ENCODE measurements at places on chromosomes 2 and 18.

DNA sequence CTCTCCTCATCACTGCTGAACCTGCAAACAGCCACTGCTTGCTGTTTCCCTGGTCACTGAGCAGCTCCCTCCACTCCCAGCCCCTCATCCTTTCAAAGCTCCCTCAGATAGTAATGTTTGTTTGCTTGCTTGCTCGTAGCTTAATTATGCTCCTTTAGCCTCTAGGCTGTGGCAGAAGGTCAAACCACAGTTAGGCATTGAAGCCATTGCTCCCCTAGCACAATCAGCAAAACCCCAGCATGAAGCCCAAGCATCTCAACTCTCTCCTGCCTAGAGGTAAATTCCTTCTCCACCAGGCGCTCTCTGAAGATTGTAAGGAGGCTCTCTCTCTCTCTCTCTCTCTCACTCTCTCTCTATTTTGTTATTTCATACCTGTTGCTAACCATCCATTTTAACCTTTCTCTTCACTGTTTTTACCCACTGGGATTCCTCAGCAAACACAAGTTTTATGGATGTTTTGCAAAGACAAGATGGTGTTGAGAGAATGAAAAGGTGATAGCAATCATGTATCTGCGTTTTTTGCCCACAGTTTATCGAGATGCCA, 135.9 kb upstream of the HNRNPA3 start:
- no peak for DNase-seq

- no peak for DNase-seq
Measured at GRCh38 chr2:198102856-198103255, 298.5 kb downstream of the PLCL1 start.

DNA sequence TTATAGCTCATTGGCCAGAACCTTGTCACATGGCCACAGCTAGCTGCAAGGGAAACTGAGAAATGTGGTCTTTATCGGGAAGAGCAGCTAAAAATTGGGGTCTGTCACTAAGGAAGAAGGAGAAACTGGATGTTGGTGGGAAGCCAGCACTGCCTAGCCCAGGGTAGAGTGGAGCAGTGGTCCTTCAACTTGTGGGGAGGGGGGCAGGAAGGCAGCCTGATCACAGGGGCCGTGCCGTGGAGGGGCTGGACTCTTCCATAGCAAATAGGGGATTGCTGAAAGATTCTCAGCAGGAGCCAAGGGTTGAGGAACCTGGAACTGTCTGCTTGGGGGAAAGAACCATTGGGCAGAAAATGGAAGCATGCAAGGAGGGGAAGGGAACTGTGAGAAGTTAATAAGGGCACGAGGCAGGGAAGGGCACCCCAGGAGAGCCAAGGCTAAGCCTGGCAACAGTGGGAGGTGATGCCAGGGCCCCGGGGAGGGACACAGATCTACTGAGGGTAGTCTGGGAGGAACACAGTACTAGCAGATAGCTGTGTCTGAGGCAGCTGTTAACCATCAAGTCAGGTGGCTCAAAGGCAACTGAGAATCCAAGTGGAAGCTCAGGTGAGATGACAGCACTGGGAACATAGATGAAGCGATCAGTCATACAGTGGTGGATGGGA, 5.9 kb upstream of the NEURL3 start:
- DNase-seq: no peak

DNA sequence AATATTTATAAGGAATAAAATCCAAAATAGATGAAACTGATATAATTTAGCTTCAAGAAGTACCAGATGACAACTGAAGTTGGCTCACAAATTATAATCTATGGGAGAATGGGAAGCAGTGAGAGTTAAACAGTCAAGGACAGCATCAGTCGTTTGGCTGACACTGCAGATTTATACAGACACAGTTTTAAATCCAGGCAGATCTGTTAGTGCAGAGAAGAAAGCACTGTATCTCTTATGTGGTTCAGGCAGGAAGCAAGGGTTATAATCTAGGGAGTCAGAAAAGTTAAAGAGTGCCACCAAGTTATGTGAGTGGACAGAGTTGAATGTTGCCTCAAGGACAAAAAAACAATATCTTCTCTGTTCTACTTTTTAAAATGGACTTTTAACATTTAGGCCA, 880.2 kb downstream of the TSN start:
- DNase-seq: no peak

GRCh38 chr18:11027862-11028261, 121.5 kb downstream of the PIEZO2 start:
- no peak for DNase-seq

- DNase-seq: no peak
Measured at GRCh38 chr2:171441470-171441869, 7.4 kb downstream of the DCAF17 start.

- DNase-seq: no peak
Measured at GRCh38 chr2:120622886-120623753, 112.5 kb upstream of the GLI2 start.

DNA sequence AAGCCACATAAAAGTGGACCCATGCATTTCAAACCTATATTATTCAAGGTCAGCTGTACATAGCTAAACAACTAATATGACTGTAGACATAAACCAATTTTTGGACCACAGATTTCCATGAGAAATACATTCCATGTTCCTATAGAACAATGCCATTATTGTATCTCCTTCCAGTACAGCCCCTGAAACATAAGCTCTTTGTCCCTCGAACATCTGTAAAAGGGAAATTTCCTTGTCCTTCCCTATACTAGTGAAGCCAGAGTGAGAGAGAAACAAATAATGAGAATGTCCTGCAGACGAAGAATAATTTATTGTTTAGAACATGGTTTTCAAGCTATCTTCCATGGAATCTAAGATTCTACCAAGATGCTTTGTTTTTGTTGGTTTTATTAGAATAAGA, 75.3 kb downstream of the GORASP2 start:
- DNase-seq: no peak

GRCh38 chr2:71668326-71669057, 215.1 kb downstream of the DYSF start:
- DNase-seq: no peak

GRCh38 chr2:56410140-56410539, 226.3 kb downstream of the CCDC85A start:
- DNase-seq: no peak

GRCh38 chr18:70693246-70693645, 404.4 kb downstream of the SOCS6 start:
- no peak for DNase-seq

- DNase-seq: no peak
Measured at GRCh38 chr2:226066873-226067272, 667.4 kb downstream of the NYAP2 start.

DNA sequence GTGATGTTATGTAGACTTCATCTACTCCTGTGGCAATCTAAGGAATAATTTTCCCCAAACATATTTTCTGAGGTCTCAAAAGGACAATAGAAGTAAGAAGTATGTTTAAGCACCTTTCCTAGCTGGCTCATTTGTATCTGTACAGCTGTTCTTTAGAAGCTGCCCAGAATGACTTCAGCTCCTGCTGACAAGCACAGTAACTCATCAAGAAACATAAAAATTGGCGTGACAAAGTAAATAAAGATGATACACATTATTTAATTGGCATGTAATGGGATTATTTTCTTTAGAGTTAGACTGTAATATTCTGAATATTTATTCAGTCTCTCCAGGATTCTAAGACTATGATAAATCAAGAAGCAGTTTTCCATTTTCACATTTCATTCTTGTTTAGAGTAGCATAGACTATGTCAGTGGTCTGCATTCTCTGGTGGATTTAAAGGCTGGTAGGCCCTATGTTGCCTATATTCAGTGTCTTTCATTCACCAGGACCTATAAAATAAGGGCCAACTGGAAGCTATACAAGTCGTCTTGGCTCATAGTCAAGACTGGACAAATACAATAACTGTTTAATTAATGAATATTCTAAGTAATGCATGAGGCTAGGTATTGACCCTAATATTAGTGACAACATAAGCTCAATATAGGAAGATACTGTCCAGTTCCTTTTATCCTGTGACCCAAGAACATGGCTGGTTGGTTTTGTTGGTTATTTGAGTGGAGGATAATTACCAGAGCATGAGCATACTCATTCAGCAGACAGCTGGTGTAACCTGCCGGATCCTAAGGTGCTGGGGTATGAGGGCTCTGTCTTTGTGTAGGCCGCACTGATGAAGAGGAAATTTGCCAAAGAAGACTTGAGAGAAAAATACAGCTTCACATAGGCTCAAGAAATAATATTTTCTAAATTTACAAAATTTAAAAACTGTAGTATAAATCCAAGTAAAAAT, 107.0 kb downstream of the PDE1A start:
- DNase-seq: peak; percentile 72

DNA sequence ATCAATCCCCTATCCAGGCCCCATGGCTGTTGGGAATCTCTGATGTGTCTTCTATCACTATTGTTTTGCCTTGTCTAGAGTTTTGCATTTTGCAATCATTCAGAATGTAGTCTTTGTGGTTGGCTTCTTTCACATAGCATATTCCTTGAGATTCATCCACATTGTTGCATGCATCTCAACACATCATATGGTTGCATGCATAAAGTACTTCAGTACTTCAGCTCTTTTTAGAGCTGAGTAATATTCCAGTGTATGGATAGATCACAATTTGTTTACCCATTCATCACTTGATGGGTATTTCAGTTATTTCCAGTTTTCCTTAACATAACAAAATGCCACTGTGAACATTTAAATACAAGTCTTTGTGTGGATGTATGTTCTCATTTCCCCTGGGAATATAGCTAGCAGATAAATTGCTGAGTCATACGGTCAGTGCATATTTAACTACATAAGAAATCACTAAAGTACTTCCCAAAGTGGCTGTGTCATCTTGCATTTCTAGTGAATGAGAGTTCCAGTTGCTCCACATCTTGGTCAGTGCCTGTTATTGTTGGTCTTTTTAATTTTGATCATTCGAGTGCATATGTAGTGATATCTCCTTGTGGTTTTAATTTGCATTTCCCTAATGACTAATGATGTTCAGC, 138.8 kb downstream of the BCL11A start:
- DNase-seq: no peak

DNA sequence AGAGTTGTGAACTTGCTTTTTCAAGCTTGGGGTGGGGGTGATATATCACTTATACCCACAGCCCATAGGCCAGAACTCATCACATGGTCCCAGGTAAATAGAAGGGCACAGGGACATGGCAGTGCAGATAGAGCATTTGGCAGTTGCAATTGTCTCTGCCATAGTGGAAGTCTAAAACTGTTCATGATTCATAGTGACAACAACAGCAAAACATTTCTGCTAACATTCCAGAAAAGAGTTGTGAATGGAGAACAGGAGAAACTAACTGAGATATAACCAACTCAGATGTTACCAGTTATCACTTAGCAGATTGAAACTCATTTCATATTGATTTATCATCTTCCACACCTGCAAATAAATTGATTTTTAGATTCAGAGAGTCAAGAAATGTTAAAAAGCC, 278.6 kb upstream of the KYNU start:
- DNase-seq: no peak

DNA sequence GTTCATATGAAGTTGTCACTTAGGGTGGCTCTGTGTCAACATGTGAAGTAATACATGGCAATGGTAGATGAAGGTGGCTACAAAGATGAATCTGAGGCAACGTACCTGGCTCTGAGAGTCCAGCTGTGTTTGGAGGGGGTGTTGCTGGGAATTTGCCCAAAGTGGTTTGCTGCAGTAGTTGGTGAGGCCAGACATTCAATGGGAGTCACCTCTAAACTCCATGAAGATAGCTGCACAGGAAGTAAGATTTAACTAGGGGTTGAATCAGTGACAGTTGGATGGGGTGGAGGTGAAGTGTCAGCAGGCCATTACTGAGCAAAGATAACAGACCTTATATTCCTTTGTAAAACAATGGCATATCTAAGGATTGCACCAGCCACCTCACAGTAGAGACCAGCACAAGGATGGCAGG, 71.8 kb downstream of the NUP35 start:
- DNase-seq: no peak

- no peak for DNase-seq
Measured at GRCh38 chr2:5690718-5691220, 1.4 kb upstream of the SOX11 start.

DNA sequence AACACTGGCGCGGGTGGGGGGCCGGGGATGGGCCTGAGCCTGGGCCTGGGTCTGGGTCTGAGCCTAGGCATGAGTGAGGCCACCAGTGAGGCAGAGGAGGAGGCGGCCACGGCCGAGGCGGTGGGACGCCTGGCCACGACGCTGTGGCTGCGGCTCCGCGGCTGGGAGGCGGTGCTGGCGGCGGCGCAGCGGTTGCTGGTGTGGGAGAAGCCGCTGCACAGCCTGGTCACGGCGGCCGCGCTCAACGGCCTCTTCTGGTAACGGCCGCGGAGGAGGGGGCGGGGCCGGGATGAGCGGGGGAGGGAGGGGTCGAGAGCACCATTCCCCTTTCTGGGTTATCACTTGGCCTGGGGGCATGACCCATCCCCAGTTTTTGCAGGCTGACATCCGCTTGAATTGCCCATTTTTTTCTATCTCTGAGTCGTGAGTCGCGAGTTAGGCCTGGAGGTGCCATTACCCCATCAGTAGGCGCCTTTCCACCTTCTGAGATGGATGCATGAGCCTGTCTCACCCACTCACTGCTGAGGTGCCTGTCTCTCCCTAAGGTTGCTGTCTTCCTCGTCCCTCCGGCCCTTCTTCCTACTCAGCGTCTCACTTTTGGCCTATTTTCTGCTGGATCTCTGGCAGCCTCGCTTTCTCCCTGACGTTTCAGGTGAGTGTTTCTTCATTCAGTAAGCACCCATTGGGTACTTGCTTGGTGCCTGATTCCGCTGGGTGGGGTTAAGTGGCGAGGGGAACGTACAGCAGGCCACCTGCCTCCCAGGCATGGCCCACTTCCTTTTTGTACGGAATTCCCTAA, 501 bp downstream of the RETREG2 start:
- peak; percentile 36 for DNase-seq

DNA sequence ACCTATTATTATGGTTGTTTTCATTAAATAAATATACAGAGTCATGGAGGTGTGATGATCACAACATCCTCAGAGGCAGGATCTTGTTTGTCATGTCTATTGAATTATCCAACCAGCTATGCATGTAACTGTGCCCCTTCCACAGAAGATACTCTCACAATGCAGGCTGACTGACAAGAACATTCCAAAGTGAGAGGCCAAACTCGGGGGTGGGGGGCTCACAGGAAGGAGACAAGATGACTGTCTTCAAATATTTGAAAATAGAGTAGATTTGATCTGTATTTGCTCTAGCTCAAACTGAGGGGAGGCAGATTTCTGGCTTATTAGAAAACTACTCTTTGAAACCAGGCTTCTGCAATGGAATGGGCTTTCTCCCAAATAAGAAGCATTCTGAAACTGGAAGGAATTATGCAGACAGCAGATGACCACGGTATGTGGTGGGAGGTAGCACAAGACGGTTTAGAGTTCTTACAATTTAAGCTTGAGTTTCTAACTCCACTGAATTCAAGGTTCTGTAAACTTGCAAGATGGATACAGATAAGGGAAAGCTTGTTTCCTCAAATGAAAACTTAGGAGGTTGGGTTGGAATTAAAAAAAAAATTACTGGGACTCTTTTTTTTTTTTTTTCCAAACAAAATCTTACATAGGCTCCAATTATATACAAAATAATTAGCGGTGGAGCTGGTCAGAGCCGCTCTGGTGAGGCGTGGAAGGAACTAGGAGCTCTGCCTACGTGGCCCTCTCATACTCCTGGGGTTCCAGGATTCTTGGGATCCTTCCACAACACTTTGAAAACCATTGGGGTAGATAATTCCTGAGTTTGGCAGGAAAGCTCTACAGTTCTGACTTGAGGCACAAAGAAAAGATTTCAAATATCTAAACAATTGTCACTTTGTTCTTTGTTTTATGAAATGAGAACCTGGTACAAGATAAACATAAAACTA, 79.3 kb downstream of the PLA2R1 start:
- DNase-seq: peak; percentile 24

- no peak for DNase-seq
Measured at GRCh38 chr2:45750001-45750400, 98.5 kb downstream of the PRKCE start.

Measured in muscle of back (tissue), 13 donors.